Panc1 (cell line): ENCODE measurements at places on chromosomes 16 and 17.

GRCh38 chr16:50688867-50689266 is 4.5 kb upstream of the NOD2 start:
- DNase-seq: no peak

- no peak for DNase-seq
These were observed 1.8 kb downstream of the CX3CL1 start for GRCh38 chr16:57374067-57374534.

DNA sequence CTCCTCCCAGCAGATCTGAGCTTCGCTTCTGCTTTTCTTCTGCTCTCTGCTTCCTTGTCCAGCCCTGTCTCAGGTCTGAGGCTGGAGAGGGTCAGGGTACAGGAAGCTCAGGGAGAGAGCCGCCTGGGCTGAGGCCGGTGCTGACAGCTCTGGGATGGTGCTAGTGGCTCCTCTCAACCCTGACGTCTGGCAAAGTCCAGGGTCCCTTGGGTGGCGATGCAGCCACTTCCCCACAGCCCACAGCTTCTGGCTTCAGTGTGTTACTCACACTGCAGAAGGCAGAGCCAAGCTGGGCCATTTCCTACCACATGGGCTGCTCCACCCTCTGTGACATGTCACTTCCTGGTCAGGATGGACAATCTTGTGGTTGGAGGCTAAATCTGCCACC is at the start of gene CD300C:
TSS of gene CD300C (minus strand) at position 273 of the 388 bp plus-strand sequence. CDS start 333 bp downstream, outside the sequence.
- DNase-seq: no peak

DNA sequence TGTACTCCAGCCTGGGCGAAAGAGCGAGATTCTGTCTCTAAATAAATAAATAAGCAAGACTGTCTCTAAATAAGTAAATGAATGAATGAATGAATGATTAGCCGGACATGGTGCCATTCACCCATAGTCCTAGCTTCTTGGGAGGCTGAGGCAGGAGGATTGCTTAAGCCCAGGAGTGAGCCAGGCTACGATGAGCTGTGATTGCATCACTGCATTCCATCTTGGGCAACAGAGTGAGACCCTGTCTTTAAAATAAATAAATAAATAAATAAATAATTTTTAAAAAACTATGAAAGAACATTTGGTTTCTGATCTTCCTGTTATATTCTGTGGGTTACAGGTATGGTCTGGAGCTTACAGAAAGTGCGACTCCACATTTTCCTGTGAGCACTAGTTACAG is 65.0 kb downstream of the C17orf58 start:
- DNase-seq: no peak

DNA sequence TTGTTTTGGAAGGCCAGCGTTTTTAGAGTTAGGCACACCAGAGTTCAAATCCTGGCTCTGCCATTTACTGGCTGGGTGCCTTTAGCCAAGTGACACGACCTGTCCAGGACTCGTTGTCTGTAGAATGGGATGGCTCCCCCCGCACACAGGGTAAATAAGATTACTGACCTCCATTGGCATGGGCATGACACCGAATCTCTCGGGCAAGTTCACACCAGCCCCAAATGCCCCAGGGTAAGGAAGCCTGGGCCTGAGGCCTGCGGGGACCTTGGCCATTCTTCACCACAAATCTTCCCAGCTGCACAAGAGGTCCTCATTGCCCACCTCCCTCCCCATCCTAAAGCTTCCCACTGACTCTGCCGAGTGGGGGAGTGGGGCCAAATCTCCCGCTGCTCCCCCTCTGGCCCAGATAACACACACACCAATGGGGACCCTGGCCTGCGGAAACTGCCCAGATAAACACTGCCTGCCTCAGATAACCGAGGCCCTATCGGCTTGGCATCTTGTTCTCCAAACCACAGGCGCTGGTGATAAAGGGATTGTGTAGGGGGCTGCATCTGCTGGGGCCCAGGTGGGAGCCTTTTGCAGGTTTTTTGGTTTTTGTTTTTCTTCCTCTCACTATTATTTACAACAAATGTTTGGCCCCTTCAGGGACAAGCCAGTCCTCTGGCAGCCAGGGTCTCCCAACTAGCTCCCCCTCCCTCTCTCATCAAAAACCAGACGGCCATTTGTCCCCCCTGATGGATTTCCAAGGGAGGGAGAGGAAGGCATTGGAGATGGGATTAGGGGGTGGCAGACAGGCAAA is 75.0 kb upstream of the LHX1 start:
- DNase-seq: no peak

DNA sequence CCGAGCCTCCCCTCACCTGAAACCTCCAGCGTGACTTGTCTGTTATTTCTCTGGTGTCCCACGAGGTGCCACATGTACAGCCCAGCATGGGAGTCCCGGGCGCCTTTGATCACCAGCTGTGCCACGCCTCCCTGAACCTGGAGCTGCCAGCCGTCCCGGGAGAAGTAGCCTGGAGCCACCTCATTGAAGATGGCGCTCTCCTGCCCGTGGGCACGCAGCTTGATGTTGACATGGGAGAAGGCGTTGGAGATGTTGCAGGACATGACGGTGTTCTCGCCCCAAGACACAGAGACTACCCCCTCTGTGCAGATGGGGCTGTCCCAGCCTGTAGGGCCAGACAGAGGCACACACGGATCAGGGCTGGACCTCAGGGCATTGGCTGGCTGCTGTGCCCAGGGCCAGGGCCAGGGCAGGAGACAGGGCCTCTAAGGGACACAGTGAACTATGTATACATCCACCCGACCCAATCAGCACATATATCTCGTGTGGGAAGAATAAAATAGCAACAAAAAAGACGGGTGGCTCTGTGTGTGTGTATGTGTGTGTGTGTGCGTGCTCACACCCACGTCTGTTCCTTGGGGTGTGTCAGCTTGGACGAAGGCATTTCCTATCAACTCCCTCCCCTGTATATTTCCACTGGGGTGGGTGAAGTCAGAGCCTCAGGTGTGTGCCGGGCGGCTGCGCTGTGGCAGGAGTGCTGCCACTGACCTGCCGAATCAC is 7.3 kb upstream of the CD7 start:
- DNase-seq: no peak

GRCh38 chr17:31564291-31564690 is 172.8 kb downstream of the RAB11FIP4 start:
- DNase-seq: no peak

GRCh38 chr16:48680881-48681280 is 70.9 kb upstream of the N4BP1 start:
- no peak for DNase-seq

DNA sequence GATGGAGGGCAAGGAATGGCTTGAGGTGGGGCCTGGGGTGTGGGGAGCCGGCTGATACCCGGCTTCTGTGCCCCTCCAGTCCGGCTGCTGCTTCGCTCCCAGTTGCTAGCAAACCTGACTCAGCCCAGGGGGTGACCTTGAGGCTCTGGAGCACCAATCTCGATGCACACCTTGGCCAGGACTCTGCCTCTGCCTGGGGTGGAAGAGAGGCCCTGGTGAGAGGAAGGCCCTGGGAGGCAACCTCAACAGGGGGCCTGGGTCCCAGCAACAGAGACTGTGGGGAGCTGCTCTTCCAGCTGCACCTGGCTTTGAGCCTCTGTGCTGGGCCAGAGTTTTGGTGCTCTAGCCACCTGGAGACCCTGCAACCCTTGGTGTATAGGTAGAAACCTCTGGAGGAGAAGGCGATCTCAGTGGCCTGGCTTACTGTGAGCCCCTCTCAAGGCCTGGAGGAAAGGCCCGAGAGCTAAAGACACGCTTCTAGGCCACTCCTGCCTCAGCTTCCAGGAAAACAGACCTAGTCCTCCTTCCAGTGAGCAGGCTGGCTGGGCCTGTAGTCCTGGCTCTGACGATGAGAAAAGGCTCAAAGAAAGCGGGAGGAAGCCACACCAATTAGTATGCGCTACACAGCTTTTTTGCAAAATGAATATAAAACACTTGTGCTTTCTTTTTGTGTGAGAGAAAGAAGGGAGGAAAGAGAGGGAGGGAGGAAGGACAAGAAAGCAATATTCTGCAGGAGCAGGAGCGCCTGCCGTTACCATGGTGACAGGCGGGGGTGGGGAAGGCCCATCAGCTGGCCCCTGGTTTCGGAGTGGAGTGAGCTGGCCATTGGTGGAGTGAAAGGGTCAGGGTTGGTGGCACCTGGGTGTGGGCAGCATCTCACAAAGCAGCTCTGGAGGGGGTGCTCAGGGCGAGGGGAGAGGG is 51.0 kb downstream of the VAC14 start:
- no peak for DNase-seq
